Activated naive CD4-positive, alpha-beta T cell (primary cell): ENCODE measurements at places on chromosomes 12 and 14.

DNA sequence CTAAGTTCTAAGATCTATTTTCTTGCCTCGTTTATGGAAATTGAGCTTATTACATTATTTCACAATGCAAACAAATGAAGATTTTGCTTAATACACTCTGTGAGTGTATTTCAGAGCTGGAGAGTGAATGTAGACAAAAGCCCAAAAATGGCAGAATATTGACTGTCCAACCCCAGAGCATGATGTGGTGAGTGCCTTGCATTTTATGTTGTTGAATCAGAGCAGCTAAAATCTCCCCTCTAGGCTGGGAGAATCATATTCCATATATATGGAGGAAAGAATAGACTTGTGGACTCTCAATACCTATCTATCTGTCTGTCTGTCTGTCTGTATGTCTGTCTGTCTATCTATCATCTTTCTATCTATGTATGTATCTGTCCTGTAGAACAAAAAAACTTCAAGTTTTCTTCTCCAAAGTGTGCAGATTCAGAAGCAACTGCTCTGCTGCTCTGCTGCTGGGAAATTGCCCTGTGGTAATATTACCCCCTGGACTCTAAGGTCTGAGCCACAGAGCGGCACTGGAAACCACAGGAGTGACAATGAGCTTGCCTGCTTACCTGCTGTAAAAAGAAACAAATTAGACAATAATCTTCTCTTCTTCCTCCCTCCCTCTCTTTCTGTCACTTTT, 209.4 kb upstream of the PRICKLE1 start:
- DNase-seq = no peak

DNA sequence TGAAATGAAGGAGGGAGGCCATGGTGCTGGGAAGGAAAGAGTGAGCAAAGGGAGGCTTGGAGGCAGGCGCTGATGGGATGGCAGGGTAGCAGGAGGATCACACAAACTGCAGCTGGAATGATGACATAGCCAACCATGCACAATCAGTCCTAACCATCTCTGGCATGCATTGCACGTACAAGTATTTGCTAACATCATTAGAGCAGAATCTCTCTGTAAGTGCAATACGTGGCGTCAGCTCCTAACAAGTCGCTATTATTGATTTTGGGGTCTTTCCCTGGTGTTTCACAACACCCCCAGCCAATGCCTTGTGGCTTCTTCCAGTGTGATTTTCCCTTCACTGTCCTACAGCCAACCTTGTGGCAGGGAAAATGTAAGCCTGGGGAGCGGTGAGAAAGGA, 18.5 kb downstream of the BDKRB1 start:
- no peak for DNase-seq

DNA sequence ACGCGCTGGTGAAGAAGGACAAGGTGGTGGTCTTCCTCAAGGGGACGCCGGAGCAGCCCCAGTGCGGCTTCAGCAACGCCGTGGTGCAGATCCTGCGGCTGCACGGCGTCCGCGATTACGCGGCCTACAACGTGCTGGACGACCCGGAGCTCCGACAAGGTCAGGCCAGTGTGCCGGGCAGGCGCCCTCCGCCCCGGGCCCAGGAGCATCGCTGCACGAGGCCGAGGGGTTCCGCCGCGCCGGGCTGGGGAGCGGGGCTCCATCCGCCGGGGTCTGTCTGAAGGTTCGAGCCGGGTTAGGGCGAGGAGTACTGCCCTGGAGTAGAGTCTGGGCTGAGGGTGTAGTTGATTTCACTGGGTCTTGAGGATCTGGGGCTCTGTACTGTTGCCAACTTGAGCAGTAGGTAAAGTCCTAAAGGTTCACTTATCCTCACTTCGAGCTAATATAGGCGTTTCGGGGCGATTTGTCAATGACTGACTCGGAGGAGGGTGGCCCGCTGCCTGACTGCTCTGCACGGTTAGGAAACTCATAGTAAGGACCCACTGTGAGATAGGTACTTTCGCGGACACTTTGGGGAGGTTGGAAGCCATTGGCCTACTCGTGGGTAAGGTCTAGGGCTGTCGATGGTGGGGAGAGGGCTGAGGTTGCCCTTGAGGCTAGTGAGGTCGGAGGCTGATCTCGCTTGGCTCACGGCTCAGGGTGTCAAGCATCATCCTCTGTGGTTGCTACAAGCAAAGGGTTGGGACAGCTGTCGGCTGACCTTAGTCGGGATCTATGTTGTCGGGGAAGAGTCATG, 574 bp downstream of the GLRX5 start:
- DNase-seq = no peak

- DNase-seq = no peak
Measured at GRCh38 chr14:23861666-23862065, 91.9 kb upstream of the DHRS4 start.

DNA sequence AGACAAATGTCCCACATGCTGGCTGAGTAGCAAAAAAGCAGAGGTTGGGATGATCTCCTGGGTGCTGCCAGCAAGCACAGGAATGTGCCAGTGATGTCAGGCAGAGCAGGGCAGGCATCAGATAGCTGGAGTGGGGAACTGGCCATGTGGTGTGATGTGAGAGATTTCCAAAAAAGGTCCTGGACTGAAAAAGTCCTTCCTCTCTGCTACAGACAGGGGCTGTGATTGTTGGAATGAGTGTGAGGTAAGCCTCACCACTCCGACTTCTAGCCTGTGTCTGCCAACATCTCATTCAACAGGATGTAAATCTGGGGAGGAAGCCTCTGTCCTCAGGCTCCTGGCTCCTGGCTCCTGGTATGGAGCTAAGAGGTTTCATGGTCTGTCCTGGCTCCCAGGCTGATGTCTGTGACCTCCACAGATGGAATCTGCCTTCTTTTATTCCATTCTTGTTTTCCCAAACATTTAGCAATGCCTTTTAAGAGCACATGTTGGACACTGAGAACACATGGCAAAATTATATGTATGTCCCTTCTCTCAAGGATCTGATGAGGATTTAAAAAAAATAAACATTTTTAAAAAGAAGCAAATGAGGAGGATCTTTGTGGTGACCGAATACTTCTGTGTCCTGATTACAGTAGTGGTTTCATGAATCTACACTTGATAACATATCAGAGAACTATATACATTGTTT, 50.1 kb upstream of the STK38L start:
- no peak for DNase-seq

DNA sequence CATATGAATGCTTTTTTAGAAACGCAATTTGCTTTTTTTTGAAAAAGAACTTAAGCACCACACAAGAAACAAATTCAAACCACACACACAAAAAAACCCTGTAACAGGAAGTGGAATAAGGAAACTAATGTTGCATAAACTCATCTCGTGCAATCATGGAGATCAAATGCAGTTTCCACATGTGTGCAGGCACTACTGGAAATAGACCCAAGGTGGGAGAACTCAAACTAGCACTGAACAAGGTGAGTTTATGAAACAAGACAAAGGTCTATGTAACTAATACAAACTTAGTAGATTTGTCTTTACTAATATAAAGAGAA, 17.5 kb downstream of the NIN start:
- no peak for DNase-seq

GRCh38 chr14:47678993-47679392, 3.6 kb upstream of the MDGA2 start:
- DNase-seq = no peak

DNA sequence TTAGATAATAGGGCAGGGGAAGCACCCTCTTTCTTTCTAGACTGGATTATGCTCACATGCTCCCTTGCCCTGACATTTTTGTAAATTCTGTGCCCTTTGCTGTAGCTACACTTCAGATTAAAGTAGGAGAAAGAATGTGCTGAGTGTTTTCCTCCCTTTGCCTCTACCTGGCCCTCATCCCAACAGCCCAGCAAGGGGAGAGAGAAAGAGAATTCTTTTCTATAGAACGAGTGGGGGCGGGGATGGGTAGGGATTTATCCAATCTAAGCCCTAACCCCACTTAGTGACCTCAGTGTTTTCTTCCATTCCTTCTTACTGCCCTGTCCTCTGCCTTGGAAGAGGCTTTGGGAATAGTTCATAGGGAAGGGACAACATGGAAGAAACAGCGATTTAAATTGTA, 13.5 kb downstream of the GPR84 start:
- no peak for DNase-seq

GRCh38 chr14:76268047-76268431, 107.9 kb upstream of the ESRRB start:
- DNase-seq = no peak

DNA sequence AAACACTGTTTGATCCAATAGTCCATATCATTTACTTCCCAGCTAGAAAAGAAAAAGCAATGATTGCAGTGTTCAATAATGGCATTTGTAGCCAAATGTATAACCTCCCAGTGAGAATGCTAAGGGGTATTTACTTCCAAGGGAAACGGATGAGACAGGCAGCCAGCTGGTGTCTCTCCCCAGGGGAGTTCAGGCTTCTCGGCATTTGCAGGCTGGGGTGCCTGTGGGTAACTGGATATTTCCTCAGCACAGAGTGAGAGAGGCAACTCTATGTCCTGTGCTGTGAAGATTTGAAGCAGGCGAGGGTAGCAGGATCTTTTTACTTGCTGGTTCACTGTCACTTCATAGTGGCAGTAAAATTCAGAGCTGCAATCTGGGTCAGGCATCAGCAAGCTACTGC, 1455.6 kb upstream of the TMEM132C start:
- no peak for DNase-seq

GRCh38 chr14:82725213-82725612, 1191.6 kb upstream of the SEL1L start:
- no peak for DNase-seq

DNA sequence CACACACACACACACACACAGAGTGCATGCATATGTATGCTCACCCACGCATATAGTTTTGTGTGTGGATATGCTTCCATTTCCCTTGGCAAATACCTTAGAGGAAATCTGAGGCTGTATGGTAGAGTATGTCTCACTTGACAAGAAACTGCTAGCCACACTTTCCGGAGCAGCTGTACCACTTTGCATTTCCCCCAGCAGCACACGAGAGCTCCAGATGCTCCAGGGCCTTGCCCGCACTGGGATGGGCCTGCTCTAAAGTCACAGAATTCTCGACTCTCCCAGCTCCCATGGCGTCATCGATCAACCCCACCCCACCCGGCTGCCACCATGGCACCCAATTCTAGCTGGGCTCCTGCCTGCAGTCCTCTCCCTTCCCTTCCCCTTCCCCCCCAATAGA, 21.9 kb downstream of the CLMN start:
- DNase-seq = no peak

- DNase-seq = no peak
Measured at GRCh38 chr12:39237004-39237403, 205.9 kb downstream of the KIF21A start.

- DNase-seq = no peak
Measured at GRCh38 chr14:53331247-53331646, 178.1 kb upstream of the DDHD1 start.

- DNase-seq = no peak
Measured at GRCh38 chr12:1703771-1704722, 13.2 kb downstream of the ADIPOR2 start.

DNA sequence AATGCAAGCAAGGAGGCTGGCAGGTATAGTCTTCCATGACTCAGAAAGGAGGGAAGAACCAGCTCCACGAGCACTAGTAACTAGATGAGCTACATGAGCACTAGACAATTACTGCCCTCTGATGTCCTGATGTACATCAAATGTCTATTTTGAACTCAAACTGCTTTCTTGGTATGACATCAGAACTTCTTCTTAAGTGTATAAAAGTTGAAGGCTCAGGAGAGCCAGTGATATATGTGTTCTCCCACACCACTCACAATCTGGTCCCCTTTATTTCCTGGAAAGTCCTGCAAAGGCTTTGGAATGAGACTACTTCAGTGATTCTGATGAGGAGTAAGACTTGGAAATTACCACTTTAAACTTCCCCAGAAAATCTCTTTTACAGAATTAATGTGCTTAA, 18.5 kb upstream of the DHRS7 start:
- no peak for DNase-seq

DNA sequence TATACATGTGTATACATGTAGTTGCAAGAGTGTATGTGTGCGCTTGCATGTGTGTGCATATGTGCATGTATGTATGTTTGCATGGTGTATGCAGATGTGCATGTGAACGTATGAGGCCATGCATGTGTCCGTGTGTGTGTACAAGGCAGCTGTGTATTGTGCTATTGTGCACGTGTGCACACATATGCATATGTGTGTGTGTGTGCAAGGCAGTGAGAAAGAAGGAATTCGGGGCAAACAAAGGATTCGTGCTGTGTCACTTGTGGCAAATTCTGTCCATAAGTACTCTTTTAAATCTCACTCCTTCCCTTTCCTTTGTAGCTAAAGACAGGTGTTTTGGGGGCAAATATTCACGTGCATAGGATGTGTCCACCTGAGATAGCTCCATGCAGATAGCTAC, 227.1 kb downstream of the VRK1 start:
- DNase-seq = no peak

- no peak for DNase-seq
Measured at GRCh38 chr12:79691511-79692248, 916 bp upstream of the PAWR start.

DNA sequence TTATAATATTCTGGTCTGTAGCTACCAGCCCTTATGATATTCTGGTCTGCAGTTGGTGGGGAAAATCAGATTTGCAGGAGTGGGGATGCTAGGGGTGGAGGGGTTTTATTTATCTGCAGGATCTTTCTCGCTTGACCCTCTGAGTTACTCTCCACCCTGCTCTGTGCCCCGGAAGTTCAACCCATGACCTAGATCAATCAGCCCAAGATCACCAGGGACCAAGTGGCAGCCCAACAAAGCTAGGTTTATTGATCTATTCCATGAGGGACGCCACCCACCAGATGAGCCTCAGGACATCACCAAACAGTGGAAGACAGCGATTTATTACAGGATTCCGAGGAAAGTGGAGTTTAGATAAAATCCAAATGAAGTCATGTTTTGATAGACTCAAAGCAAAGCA, 25.8 kb upstream of the C12orf76 start:
- DNase-seq = no peak

- DNase-seq = no peak
Measured at GRCh38 chr12:46773586-46774321, 52.0 kb downstream of the SLC38A4 start.

- no peak for DNase-seq
Measured at GRCh38 chr12:14803830-14804160, 325 bp downstream of the C12orf60 start.

DNA sequence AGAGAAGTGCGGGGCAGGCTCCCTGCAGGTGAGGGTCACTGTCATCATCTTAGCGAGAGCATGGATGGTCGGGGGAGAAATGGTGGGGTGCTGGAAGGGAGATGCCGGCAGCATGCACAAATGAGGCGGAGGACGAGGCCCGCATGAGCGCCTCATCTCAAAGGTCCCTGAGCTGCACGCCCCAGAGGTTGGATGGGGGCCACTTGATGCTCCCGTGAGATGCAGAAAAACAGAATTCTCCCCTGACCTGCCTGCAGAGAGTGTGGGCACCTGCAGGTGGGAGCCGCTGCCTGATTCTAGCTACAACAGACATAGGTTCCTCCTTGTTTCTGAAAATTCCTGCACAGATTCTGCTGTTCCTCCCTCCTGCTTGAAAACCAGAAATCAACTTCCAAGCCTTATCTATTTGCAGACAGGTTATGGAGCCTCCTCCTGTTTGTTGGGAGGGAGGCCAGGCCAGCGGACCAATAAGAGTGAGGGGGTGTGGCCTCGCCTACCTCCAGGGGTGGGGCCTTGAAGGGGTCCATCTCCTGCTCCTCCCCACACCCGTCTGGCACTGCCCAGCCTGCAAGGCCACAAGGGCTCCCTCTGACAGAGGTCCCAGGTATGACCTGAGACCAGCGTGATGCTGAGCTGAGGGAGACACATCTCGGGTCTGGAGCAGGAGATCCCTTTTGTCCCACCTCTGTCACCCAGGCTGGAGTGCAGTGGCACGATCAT, 67.2 kb downstream of the KDM2B start:
- DNase-seq = no peak

GRCh38 chr14:65769151-65769550, 356.6 kb downstream of the FUT8 start:
- no peak for DNase-seq

GRCh38 chr14:101717663-101718490, 43.6 kb upstream of the PPP2R5C start:
- DNase-seq = no peak
